PC-9 (cell line): ENCODE measurements at places on chromosomes 5 and 9. TPM values are rescaled to one million over a fixed set of nuclear protein-coding genes. Genes with fewer than 3 reads are reported as not detected.
A peak's percentile ranks its signal among the peaks of the same experiment; 100 is the strongest.

The SLC4A9 gene
- total RNA-seq = 0.20 and 0.53 TPM in 2 replicates

The ZSWIM6 gene
- 9.7 and 12.9 TPM in 2 replicates for total RNA-seq

The IFNA21 gene
- total RNA-seq = not detected in 2 replicates

The DEPDC1B gene
- total RNA-seq = 25.6 and 29.2 TPM in 2 replicates

The CSF2 gene
- total RNA-seq = not detected in 2 replicates

The MYMK gene
- not detected in 2 replicates for total RNA-seq

GRCh38 chr5:93096561-93096960, 484.5 kb downstream of the NR2F1-AS1 start:
- DNase-seq = no peak

GRCh38 chr5:154995679-154996078, 17.9 kb upstream of the KIF4B start:
- DNase-seq = no peak

GRCh38 chr9:74876382-74876949, 11.3 kb downstream of the TRPM6 start:
- no peak for DNase-seq

DNA sequence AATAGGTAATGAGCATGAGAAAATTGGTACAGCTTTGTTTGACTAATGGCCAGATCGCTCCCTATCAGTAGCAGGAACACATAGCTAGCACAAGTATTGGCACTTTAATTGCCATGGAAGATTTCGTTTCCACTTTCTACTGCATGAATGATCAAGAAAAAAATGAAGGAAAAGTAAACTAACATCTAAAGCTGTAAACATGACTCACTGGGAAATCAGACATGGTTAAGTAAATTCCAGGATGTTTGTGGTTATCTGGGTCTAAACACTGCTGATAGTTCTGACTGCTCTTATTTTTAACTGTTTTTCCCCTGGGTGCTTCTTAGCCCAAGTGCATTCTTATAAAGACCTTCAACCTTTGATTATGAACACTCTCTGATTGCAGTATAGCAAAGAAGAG, 388.9 kb downstream of the NR2F1-AS1 start:
- no peak for DNase-seq

The TMEM232 gene
- 0.65 and 1.1 TPM in 2 replicates for total RNA-seq

- peak; percentile 88 for DNase-seq
Observed at GRCh38 chr5:139064613-139065012, 133.6 kb downstream of the SIL1 start.

GRCh38 chr5:155098433-155098832, 84.9 kb downstream of the KIF4B start:
- no peak for DNase-seq

DNA sequence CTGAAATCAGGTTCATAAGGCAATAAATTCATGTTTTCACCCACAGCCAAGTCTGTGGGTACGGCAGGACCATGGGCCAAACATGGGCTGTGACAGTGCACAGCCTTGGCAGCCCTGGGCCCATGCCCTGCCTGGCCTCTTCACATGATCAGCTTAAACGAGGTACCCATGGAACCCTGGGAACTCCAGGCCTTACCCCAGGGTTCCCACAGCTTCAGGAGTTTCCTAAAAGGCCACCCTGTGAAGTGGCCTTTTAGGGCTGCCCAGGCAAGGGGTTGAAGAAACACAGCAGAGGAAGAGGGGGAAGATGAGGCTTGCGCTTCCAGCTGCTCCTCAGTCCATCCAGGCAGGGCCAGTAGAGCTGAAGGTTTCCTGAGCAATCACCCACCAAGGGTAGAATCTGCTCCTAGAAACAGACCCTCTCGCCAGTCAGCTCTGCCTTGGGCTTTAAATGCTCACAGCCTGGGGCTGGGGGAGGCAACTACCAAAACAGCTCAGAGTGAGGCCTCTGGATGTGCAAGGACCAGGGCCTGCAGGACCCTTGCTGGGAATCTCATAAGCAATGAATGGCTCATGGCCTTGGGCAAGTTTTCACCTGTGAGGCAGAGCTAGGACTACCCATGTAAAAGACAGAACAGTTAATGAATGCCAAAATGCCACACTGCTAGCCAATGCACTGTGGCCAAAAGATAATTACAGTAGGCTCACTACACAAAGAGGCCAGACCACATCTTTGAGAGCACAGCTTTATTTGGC, 79.3 kb upstream of the LRRTM2 start:
- DNase-seq = no peak

GRCh38 chr9:74496819-74497747, at the start of gene RORB:
RORB (plus strand) TSS chr9:74497335; CDS start chr9:74497977, 642 bp downstream.
- DNase-seq = peak; percentile 24

The CDK9 gene
- total RNA-seq = 92.5 and 93.8 TPM in 2 replicates

The TLX3 gene
- not detected in 2 replicates for total RNA-seq

- peak; percentile 86 for DNase-seq
Observed at GRCh38 chr5:108381954-108382783, at the start of gene FBXL17. FBXL17 (minus strand) TSS chr5:108382098.

The C9 gene
- total RNA-seq = not detected in 2 replicates

The SUSD3 gene
- total RNA-seq = 8.4 and 8.7 TPM in 2 replicates

- no peak for DNase-seq
Observed at GRCh38 chr9:104090578-104090977, 3.5 kb upstream of the SMC2 start.

GRCh38 chr9:27818348-27818747, 245.1 kb upstream of the C9orf72 start:
- DNase-seq = no peak

The EQTN gene
- total RNA-seq = not detected in 2 replicates

The SPINK13 gene
- not detected in 2 replicates for total RNA-seq

The CCL27 gene
- 0.44 and 0.98 TPM in 2 replicates for total RNA-seq

The FOXD4L3 gene
- total RNA-seq = not detected in 2 replicates

GRCh38 chr9:115263371-115264075, 145.6 kb upstream of the TNC start:
- no peak for DNase-seq

GRCh38 chr5:122877518-122877917, 32.1 kb downstream of the SNX24 start:
- DNase-seq = no peak

The CD14 gene
- total RNA-seq = 0.35 and 0.81 TPM in 2 replicates

The NIPAL4 gene
- total RNA-seq = 0.24 TPM in 1 of 2 replicates, not detected in the other

- DNase-seq = no peak
Observed at GRCh38 chr9:134983074-134983473, 65.4 kb upstream of the FCN1 start.

DNA sequence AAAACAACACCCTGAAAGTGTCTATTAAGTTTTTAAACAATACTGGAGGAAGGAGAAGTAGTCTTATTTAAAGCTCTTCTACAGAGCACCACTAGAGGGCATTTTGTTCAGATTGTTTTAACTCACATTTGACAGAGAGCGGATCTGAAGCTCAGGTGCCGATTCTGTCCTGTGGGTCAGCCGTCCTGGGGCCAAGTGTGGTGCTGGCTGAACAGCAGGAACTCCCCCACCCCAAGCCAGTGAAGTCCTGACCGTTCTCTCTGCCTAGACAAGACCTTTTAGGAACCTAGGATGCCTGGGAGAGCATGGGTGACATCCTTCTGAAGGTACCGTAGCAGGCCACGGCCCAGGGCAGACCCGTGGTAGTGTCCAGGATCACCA, 3.9 kb downstream of the EXOC3 start:
- no peak for DNase-seq

The FGD3 gene
- total RNA-seq = 84.9 and 89.0 TPM in 2 replicates

DNA sequence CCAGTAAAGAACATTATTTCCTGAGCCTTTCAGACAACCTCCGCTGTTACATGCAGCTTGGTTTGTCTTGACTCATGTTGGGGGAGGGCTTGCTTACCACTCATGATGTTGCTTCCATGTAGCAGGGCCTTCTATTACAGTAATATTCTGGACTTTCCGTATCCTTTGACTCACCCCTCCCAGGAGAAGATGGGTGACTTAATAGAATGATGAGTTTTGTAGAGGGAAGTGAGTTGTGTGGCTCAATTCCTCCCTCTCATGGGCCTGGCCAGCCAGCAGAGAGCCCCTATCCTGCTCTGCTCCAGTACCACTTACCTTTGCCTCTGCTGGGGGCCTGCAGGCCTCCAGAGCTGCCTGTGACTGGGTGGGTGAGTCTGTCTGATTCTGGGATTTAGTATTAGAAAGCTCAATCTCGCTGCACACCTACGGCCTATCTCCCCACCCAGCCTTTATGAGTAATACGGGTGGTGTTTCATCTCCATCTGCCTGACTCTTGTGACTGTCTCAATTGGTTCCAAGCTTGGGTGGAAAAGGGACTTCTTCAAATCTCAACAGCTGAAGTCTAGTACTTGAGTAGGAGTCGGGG, 52.6 kb upstream of the KLF9 start:
- DNase-seq = no peak

DNA sequence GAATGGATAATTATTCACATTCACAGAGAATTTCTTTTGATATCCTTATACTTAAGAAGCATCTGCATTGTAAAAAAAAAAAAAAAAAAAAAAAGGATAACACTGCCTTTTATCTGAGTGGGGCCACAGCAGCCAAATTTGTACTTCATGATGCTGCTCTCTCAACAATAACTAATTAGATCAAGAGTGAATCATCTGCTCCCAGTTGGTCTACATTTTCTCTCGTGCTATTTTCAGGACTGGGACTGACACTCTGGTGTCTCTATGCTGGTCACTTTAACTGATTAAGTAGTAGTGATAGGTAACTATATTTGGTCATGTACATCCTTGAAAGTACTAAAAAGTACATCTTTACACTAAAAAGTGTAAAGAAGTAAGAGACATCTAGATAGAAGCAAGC, 90.1 kb downstream of the RFX3 start:
- DNase-seq = no peak

The PCDHGA4 gene
- not detected in 2 replicates for total RNA-seq

The NUTM2F gene
- 0.15 TPM in 1 of 2 replicates, not detected in the other for total RNA-seq

The VCAN gene
- total RNA-seq = 0.28 and 0.43 TPM in 2 replicates

- no peak for DNase-seq
Observed at GRCh38 chr5:52838326-52839015, 50.8 kb downstream of the ITGA1 start.

DNA sequence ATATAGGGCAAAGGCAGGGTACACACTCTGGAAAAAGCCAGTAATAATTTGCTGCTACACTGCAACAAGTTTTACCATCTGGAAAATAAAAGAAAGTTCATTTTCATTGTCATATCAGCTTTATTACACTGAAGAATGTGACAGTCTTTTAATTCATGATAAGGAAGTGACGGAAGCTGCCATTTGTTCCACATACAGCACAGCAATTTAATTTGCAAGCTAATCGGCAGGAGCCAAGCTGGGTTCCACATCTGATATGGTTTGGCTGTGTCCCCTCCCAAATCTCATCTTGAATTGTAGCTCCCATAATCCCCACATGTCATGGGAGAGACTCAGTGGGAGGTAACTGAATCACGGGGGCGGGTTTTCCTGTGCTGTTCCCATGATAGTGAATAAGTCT, 16.5 kb downstream of the PRELID2 start:
- DNase-seq = no peak

The SPAG8 gene
- 0.48 and 1.0 TPM in 2 replicates for total RNA-seq

DNA sequence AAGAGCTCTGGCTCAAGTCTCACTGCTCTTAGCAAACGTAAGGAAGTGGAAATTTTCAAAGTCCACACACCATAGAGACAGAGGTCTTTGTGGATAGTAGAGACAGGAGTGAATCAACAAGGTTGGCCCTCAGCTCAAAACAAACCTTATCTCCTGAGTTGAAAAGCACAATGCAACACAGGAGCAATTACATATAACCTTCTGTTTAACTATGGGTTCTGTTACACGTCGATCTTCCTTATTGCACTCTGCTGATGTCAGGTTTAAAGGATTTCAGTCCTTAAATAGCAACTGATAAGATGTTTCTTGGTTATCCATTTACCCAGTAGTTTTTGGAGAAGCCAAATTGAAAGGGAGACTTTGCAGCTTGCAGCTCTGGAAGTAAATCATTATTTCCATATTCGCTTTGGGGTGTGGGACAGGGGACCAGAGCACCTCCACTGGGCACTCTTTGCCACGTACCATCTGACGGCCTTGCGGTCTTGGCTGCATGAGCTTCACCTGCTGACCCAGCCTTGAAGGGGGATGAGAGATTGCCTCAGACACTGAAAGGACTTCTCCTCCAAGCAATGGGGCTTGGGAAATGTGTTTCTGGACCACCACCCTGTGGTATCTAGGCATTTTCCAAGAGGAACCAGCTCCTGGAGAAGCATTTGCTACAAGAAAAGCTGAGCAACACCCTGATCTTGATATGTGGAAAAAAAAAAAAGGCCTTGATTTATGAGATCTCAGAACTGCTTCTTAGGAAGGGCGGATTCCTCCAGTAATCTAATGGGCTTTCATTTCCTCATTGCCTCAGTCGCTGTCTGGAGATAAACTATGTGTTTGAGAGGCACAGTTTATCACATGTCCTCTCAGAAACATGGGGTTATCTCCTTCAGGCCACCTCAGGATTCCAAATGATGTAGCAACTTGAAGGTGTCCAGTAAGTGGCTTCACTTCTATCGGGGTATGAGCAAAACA, 56.2 kb upstream of the ZNF622 start:
- DNase-seq = no peak

- no peak for DNase-seq
Observed at GRCh38 chr9:18673179-18673578, 199.2 kb downstream of the ADAMTSL1 start.

DNA sequence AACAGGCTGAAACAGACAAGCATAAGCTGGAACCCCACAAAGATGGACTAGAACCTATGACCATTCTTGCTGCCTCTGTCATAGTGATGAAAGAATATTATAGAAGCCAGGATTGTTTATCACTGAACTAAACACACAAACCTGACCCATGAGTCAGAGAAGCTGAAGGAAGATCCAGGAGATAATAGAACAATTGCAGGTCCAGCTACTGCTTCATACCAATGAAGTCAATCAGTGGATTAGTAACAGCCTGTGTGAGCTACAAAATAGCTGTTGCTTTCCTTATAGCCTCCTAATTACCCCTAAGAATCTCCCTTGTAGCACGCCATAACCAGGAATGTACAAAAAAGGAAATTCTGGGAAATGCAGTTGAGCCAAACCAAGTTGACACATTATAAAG, 459.9 kb upstream of the ZNF462 start:
- DNase-seq = peak; percentile 19

The THOC3 gene
- 82.5 and 83.7 TPM in 2 replicates for total RNA-seq

DNA sequence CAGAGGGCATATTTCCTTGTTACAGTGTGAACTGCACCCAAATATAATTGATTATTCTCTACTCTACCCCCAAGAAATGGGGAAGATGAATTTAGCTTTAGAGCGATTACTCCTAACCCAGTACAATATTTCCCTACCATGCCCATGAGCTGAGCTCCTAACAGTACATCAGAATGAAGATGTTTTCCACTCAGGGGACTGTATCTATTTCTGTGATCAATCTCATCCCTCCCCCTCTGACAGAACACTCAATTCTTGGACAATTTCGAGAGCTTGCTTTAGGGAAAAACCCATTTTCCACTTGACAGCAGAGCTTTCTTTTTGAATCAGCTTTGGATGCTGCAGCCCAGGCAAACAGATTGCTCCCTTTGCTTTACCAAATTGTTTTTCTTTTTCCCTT, 24.7 kb upstream of the TEX48 start:
- no peak for DNase-seq

- no peak for DNase-seq
Observed at GRCh38 chr9:118575341-118576070, 793.7 kb downstream of the BRINP1 start.

The ARL14EPL gene
- total RNA-seq = 0.37 TPM in 1 of 2 replicates, not detected in the other

- no peak for DNase-seq
Observed at GRCh38 chr9:91655215-91655614, 231.6 kb upstream of the NFIL3 start.
